ENCODE measurements at places on chromosomes 4 and X.

- DNase-seq, result no peak
Measured at GRCh38 chr4:164540987-164541386, 212.9 kb upstream of the SMIM31 start.

DNA sequence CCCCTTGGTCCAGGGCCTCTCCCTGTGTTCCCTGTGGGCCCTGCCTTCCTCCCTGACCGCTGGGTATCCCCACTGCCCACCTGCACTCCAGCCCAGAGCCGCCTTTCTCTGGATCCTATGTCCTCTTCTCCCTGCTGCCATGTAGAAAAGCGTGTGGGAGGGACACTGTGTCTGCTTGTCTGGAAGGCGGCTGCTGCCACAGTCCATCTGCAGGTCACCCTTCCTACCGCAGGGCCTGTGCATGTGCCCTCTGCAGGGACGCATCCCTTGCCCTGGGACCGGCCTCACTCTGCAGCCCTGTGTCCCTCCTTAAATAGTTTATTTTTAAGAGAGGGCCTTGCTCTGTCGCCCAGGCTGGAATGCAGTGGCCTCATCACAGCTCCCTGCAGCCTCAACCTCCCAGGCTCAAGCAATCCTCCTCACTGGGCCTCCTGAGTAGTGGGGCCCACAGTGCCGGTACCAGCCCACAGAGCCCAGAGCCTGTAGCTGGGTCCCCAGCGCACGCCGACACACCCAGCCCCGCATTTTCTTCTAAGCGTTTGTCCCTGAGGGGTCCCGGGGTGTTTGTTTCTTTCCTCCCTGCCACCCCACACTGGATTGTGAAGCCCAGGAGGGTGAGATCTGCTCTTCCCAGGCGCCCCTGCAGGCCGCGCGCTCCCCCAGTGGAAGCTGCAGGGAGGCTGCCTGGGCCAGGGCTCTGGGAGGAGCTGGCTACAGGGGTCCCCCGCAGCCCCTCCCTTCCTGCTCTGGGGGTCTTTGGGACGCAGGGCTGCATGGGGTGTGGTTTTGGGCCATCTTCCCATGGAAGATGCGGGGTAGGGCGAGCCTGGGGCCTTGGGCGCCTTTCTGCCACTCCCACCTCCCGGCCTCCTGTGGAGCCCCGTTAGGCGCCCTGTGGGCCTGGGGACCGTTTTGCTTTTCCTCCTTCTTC, 12.8 kb upstream of the NAT8L start:
- DNase-seq, result no peak

DNA sequence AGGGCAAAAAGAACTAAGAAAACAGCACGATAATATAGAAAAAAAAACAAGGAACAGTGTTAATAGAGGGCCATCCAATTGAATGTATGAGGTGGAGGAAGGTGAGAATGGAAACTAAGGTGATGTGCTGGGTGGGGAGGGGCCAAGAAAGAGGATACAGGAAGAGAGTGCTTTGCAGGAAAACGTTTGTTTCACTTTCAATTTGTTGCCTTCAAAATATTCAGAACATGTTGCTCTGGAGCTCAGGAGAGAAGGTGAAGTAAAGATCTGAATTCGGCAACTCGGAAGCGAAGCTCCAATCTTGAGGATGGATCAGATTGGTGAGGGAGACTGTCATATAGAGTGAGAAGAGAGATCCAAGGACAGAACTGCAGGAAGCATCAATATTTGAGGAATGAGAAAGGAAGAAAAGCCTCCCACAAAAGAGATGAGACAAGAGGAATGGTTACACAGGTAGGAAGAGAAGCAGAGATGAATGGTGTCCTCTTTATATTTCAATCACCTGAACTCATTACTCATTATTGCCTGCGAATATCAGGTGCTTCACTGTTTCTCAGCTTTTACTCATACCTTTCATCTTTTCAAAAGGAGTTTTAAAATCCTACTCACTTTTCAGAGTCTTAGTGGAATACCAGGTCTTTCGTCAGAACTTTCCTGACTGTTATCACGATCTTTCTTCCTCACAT, 14.7 kb upstream of the SEC24D start:
- no peak for DNase-seq

DNA sequence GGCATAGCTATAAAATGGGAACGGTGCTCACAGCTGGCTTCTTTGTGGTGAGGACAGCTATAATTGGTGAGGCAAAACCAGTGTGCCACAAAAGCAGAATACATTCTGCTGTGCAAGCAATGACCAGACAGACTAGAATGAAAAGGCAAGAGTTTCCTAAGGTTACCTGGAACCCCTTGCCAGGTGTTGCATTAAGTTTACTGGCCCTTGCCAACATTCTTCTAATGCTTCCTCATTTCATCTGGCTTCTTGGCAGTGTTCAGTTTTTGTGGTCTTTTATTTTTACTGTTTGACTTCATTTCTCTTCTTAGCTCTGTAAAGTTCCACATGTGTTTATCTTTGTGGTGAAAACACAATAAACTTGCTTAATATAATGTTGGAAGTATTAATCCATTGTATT, 131.4 kb downstream of the PTTG2 start:
- DNase-seq, result no peak

GRCh38 chr4:140427106-140427918, at the start of gene CLGN:
CLGN (minus strand) TSS chr4:140427648; CDS start chr4:140413078, 14,570 bp downstream.
- DNase-seq, result peak; percentile 39

DNA sequence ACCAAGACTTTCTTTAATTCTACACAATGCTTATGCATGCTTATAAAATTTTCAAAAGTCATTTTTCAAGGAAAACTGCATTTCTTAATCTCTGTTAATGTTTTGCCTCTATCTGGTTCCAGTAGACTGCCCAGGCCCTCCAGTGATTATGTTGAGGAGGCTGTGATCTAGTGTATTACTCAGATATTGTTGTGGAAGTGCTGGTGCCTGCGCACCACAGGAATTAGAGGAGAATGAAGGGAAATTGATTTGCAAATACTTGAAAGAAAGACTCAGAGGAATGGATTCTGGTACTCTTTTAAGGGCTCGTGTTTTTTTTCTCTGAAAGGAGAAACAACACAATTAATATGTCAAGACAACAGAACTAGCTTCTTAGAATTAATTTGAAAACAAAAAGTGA, 1015.1 kb downstream of the RPA4 start:
- DNase-seq, result no peak

- no peak for DNase-seq
Measured at GRCh38 chr4:148059617-148060180, 327.8 kb downstream of the ARHGAP10 start.

DNA sequence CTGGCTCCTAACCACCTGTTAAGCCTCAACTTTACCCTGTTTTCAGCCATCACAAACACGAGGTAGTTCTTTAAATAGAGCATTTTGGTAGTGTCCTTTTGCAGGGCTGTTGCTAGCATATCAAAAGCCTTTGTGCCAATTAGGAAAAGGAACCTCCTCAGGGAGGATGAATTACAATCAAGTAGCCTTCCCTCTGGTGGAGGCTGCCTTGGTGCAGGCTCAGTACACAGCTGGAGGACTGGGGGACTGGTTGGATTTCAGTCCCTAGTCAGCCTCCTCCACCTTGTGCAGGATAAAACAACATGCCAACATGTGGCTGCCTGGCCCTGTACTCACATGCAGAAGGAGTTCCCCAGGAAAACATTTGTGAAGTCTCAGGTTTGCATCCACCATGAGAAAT, 53.1 kb downstream of the RASGEF1B start:
- no peak for DNase-seq

DNA sequence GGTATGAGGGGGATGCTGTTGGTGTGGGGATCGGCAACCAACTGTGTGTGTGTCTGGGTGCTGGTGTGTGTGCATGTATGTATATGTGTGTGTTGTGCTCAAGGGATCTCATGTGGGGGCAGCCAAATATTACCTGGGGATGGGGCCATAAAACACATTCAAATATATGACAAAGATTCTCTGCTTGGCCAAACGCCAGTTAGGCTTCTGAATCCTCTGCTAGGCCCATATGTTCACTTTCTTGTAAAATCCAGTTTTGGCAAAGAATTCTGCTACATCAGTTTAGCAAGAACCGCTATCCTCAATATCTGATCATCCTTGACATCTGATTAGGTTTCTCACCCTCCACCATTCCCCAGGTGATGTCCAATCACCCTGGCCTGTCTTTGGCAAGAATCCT, 106.6 kb downstream of the RASL11B start:
- DNase-seq, result peak; percentile 43
